ENCODE measurements at places on chromosomes 4 and X.

GRCh38 chr4:118999919-119000318, 111.3 kb downstream of the SYNPO2 start:
- no peak for DNase-seq

DNA sequence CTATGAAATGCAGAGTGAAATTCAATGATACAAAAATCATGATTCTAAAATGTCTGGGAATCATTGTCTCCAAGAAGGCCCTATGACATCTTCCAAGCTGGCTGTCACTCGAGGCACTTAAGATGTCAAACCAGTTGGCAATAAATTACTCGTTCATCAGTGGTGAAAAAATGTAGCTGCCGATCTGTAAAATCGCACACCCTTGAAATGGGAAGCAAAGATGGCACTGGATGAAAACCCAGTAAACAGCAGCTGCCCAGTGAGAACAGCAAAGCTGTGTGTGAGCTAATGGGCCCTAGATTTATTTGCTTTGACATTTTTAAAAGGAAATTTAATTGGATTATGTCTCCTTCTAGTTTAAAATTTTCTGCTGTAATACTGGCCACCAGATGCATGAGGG, 181.9 kb upstream of the NDP start:
- no peak for DNase-seq

DNA sequence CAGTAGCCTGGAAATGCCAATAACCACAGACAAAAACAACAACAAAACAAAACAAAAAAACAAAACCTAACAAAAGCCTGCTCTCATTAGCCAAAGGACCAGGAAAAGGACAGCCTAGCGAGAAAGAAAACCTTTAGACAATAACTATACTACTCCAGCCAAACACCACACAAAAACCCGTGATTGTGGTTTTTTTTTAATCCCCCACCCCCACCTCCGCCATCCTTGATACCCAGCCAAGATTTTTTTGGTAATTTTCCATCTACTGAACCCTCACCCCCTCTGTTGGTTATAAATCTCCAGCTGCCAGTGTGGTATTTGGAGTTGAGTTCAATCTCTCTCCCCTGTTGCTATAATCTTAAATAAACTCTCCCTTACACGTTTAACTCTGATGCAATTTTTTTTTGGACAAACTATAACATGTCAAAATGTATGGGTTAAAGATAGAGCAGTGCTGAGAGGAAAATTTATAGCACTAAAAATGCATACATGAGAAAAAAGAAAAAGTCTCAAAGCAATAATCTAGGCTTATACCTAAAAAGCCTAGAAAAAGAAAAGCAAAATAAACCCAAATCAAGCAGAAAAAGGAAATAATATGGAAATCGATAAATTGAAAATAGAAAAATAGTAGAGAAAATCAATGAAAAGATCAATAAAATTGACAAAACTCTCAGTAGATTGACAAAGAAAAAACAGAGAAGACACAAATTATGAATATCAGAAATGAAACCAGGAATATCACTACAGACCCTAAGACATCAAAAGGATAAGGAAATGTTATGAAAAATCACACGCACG, 83.7 kb downstream of the NAT8L start:
- DNase-seq: no peak

- no peak for DNase-seq
Measured at GRCh38 chr4:24880186-24880585, 32.7 kb downstream of the CCDC149 start.

- no peak for DNase-seq
Measured at GRCh38 chr4:76790377-76790776, 107.6 kb downstream of the SOWAHB start.

DNA sequence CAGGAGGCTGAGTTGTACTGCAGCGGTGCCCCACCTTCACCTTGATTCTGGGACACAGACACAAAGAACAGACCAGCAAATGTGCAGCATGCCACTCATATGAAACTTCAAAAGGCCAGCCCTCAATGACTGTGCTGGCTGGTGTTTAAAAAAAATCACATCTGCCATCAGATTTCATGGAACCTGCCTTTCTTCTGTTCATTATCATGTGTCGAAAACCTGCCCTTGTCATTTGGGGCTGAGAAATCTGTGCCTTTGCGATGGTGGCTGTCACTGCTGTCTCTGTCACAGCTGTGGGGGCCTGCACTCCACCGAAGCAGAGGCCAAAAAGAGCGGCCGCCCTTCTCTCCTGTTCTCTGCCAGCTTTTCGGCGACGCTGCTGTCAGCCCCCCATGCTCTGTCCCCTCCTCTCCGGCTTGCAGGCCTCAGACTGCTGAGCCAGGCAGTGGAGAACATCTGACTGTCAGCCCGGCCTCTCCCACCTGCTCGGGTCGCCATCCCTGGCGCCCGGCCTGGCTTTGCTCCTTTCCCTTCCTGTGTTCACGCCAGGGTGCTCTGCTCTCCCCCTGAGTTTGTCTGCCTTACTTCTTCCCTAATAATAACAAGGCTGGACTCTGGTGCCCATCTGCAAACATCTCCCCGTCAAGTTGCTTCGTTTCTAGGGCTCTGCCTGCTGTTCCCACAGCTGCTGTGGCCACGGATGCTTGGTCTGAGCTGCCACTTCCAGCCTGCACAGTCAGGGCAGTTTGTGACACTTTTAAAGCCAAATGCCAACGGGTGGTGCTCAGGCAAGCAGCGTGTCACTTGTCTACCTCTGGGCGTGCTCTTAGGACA, 355.2 kb downstream of the UNC5C start:
- DNase-seq: no peak
